ENCODE measurements at places on chromosomes 16 and 17.

DNA sequence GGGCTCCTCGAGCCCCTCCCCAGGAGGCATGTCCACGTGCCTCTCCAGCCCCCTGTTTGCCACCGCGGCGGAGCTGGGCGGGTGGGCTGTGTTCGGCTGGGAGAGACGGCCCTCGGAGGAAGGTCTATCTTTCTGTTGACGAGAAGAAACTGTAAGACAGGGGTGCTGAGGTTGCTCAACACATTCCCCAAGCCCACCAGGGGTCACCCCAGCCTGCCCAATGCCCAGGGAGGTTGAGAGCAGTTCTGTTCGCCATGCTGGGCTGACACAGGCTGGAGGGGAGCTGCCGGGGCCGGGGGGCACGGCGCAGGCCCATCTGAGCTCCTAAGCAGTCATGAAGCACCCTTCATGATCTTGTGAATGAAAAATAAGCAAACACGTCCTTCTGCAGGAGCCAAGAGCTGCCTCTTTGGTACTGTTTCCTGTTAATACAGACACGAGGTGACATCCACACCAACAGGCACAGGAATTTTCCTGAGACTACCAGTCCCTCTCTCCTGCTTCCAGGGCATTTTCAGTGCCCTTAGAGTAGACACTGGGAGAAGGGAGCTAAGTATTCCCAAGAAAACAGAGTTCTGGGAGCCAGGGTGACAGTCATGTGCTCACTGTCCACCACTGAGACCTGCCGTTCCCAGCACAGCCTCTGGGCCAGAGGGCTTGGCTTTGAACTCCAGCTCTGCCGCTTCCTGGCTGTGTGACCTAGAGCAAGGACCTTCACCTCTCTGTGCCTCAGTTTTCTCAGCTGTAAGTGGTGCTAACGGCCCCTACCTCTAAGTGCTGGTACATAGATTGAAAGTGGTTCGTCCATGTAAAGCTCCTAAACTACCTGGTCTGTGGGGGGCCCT, 9.2 kb downstream of the UBALD2 start:
- DNase-seq, result no peak

GRCh38 chr16:78195797-78196196, 96.3 kb downstream of the WWOX start:
- DNase-seq, result no peak

DNA sequence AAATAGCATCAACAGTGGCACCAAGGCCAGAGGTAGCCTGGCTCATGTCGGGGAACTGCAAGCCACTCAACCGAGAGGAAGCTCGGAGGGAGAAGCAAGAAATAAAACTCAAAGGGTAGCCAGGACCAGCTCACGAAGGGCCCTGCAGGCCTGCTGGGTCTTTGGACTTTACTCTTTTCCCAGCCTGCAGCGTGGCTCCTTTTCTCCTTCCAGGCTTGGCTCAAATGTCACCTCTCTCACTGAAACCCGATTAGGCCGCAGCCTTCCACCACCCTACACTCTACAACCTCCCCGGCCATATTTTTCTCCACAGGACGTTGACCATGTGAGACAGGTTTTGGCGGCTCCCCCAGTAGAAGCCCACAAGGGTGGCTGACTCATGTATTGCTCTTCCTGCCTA, 38.1 kb downstream of the CALB2 start:
- DNase-seq, result no peak

- no peak for DNase-seq
Measured at GRCh38 chr16:17313085-17313611, 157.6 kb downstream of the XYLT1 start.

GRCh38 chr17:50182783-50183420, 17.1 kb downstream of the SGCA start:
- DNase-seq, result peak; percentile 12

- no peak for DNase-seq
Measured at GRCh38 chr17:7834542-7834956, 532 bp downstream of the KDM6B start.

GRCh38 chr16:58236831-58237230, 38.9 kb upstream of the CSNK2A2 start:
- DNase-seq, result no peak

GRCh38 chr16:8796469-8797363, 723 bp downstream of the TMEM186 start:
- no peak for DNase-seq

DNA sequence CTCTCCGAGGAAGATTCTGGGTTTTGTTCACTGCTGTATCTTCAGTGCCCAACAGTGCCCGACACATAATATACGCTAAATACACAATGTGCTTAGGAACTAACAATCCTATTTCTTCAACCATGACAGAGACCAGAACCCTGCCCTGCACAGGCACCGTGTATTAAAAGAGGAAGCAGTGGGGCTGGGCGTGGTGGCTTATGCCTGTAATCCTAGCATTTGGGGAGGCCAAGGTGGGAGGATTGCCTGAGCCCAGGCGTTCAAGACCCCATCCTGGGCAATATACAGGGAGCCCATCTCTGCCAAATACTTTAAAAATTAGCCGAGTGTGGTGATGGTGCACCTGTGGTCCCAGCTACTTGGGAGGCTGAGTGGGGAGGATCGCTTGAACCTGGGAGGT, 19.3 kb downstream of the ARL2BP start:
- no peak for DNase-seq

- DNase-seq, result no peak
Measured at GRCh38 chr17:3157218-3157617, 29.9 kb upstream of the OR1G1 start.

DNA sequence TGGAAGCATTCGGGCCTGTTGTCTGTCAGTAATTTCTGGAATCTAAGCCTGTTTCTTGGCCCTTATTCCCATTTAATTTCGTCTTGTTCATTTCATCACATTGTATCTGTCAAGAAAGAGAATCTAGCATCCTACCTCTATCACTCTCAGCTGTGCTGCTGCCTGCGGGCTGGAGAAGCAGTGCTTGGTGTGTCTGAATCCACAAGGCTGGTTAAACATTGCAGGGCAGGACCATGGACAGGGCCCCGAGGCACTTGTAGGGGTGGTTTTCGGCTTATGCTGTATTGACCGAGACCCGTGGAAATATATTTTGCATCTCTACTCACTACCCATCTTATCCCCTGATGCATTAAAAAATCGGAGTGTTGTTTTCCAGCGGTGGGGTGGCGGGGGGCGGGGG, 3.1 kb downstream of the RAB11FIP4 start:
- no peak for DNase-seq

DNA sequence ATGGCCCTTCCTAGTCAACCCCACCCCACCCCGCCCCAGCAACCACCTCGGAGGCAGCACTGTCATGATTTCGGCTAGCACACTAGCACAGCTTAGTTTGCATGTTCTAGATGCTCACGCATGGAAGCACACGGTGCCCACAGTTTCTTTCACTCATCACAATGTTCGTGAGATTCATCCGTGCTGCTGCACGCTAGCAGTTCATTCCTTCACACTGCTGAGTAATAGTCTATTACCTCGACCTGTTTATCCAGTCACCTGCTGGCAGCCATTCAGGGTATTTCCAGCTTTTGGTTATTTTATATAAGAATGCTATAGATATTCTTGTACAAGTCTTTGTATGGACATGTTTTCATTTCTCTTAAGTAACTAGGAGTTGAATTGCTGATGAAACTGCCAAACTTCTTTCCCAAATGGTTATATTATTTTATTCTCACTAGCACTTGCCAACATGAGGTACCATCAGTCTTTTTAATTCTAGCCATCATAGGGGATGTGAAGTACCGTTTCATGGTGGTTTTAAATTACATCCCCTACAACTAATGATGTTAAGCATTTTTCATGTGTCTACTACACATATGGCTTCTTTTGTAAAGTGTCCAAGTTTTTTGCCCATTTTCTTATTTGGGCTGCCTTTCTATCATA, 75.7 kb downstream of the CYTH1 start:
- no peak for DNase-seq

DNA sequence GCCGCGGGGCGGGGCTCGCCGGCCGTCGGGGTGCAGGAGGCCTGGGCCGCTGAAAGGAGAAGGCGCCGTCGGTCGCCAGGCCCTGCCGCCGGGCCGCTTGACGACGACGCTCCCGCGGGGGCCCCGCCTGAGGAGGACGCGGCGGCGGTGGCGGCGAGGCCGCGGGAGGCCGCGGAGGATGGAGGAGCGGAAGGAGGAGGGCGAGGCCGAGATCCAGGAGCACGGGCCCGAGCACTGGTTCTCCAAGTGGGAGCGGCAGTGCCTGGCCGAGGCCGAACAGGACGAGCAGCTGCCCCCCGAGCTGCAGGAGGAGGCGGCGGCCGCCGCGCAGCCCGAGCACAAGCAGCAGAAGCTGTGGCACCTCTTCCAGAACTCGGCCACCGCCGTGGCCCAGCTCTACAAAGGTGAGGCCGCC, 430 bp downstream of the HAPSTR1 start:
- peak; percentile 61 for DNase-seq

DNA sequence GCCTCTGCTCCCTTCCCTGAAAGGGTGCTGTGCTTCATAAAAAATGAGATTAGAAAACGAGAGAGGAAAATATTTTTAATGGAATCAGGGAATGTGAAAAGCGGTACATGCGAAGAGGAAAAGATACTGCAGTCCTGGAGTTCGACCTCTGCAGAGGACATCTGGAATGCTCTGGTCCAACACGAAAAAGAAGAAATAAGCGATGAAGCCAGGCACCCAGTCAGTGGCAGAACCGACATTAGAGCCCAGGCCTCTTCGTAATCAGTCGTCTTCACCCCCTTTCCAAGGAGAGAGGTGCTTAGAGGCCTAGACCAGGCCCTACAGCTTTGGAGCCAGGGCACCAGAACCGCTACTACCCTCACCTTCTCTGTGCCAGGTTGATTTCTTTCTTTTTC, 459 bp upstream of the MARCHF10 start:
- no peak for DNase-seq

GRCh38 chr17:47649972-47650524, 329 bp downstream of the KPNB1 start:
- DNase-seq, result peak; percentile 73

GRCh38 chr16:84286578-84287240, 8.0 kb upstream of the WFDC1 start:
- no peak for DNase-seq

- DNase-seq, result peak; percentile 29
Measured at GRCh38 chr17:50565402-50566350, 5.2 kb downstream of the CACNA1G start.

Data from CD4-positive, alpha-beta memory T cell (primary cell).